ENCODE measurements at places on chromosomes 7 and 10.

GRCh38 chr10:79078367-79079053 is 9.7 kb downstream of the ZMIZ1 start:
- no peak for DNase-seq

- DNase-seq = no peak
Observed at GRCh38 chr7:158403013-158403821, 184.4 kb downstream of the PTPRN2 start.

DNA sequence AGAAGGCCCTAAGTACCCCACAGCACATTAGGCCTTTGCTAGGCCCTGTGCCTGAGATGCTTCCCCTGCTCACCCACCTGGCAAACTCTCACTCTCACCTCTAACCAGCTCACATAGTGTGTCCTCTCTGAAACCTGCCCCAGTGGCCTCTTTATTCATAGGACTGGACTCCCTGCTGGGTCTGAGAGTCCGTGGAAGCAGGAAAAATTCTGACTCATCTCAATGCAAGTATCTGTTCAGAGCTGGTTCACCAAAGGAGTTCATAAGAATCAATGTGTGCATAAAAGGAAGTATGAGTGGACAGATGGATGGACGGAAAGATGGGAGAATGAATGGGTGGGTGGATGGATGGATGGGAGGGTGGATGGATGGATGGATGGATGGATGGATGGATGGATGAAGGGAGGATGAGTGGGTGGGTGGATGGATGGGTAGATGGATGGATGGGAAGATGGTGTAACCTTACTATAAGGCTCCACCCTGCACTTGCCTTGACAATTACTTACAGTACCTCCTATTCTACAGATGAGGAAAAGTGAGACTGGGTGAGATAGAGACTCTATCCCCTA is 111.2 kb upstream of the ZMIZ1 start:
- DNase-seq = no peak

- no peak for DNase-seq
Observed at GRCh38 chr10:17233286-17233991, 5.4 kb downstream of the VIM start.

DNA sequence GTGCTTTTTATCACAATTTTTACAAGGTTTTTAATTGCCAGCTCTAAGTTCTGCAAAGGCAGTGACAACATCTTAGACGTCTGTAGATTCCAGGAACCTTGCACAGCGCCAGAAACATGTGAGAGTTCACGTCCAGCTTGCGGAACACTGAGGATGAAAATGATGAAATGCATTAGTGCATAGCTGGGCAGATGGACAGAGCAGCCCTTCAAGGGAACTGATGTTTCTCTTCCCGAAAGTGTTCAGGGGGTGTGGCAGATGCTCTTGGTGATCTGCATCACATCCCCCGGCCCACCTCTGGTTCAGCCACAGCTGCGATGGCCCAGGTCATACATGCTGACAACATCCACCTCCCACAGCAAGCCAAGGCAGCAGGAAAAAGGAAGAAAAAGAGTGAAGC is 40.9 kb downstream of the ITIH5 start:
- no peak for DNase-seq

Data from stimulated activated CD4-positive, alpha-beta T cell treated with anti-CD3 and anti-CD28 coated beads, Interleukin-1b, Interleukin-23, amount 100 ng/mL, for 1 hour (primary cell).